ENCODE measurements at places on chromosomes 7 and 10.

DNA sequence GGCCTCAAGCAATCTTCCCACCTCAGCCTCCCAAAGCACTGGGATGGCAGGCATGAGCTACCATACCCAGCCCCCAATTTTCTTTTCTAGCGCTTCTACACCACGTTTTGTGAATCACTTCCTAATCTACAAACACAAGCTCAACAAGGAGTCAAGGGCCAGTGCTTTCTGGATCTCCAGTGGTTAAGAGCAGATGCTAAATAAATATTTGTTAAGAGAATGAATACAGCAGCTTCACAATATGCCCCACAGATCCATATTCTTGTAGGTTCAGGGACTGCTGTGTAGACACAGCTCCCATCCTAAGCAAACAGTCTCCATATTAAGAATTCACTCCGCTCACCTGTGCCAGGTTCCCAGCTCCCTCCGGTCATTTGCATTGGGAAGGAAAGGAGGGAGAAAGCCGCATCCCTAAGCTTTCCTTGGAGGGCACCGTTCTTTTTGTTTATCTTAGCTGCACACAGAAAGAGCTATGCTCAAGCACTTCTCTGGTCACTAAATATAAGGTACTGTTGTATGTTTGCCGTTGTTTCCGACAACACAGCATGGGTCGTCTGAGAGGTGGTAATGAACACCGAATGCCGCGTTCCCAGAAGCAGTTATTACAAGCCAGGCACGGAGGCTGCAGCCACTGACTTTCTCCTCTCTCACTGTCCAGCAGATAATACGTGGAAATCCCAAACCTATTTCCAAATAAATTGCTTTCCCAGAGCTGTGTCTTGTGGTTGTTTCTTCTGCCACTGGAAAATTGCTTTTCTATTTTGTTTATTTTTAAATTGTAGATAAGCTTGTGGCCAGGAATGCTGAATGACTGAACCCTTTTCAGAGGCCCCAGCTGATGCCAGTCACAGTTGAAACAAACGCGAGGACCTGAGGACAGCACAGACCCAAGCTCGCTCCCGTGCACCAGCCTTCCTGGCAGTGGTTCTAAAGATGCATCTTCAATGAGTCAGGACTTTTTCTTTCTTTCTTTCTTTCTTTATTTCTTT, 217.1 kb downstream of the PRPF18 start:
- DNase-seq: no peak

- DNase-seq: no peak
Observed at GRCh38 chr7:122595885-122596284, 103.0 kb downstream of the RNF133 start.

GRCh38 chr10:132162590-132163277, 24.0 kb upstream of the DPYSL4 start:
- DNase-seq: no peak

GRCh38 chr10:74419958-74420375, 268.9 kb downstream of the ADK start:
- peak; percentile 11 for DNase-seq

GRCh38 chr7:98569691-98570337, 47.3 kb upstream of the NPTX2 start:
- DNase-seq: no peak

DNA sequence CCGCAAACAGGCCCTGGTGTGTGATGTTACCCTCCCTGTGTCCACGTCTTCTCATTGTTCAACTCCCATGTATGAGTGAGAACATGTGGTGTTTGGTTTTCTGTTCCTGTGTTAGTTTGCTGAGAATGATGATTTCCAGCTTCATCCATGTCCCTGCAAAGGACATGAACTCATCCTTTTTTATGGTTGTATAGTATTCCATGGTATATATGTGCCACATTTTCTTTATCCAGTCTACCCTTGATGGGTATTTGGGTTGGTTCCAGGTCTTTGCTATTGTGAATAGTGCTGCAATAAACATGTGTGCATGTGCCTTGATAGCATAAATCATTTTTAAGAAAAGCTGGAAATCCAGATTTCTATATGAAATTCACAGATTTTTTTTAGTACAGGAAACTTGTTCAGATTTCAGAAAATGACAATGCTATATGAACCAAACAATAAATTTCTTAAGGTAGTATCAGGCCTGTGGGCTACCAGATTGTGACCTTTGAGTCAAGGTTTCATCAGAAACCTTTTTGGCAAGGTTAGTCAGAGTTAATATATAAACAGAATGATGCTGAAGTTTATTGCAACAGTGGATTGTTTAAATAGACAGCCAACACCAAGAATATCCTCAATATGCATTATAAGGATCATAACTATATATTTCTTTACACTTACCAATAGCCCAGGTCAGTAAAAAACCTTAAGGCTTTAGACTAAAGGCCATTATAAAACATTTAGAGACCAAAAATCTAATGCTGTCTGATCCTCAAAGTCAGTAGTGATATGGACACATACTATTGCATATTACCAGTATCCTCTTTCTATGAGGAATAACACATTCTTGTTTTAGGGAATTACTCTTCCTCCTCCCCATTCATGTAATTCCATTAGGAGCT, 68.7 kb upstream of the PAPSS2 start:
- DNase-seq: no peak

- peak; percentile 76 for DNase-seq
Observed at GRCh38 chr7:104943502-104944343, 70.3 kb upstream of the KMT2E start.

DNA sequence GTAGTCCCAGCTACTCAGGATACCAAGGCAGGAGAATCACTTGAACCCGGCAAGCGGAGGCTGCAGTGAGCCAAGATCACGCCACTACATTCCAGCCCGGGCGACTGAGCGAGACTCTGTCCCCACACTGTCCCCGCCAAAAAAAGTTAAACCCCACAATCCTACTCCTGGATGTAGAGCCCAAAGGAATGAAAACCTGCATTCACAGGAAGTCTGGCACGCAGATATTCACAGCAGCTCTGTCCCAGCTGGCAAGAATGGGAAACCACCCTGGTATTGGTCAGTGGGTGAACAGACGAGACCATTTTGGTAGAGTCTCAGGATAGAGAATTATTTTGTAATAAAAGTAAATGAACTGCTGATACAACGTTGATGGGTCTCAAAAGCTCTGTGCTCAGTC, 225.2 kb downstream of the MAD1L1 start:
- DNase-seq: no peak

DNA sequence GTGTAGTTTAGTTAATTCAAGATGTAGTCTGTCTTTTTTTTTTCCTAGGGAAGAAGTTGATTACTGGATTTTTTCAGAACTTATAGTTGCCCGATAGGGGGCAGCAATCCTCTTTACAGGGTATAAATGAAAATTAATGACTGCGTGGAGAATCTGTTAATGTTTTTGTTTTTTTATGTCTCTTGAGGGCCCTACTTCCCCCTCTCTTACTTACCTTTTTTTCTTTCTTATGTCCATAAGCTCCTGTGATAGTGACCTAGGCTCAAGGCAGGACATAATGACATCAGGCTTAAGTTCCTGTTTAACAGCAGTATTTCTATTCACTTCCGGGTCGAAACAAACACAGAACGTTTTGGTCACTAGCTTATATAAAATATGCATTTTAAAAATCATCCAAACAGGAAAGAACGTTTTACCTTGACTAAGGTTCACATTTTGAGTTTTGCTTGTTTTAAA, 18.8 kb downstream of the CDC123 start:
- peak; percentile 31 for DNase-seq

DNA sequence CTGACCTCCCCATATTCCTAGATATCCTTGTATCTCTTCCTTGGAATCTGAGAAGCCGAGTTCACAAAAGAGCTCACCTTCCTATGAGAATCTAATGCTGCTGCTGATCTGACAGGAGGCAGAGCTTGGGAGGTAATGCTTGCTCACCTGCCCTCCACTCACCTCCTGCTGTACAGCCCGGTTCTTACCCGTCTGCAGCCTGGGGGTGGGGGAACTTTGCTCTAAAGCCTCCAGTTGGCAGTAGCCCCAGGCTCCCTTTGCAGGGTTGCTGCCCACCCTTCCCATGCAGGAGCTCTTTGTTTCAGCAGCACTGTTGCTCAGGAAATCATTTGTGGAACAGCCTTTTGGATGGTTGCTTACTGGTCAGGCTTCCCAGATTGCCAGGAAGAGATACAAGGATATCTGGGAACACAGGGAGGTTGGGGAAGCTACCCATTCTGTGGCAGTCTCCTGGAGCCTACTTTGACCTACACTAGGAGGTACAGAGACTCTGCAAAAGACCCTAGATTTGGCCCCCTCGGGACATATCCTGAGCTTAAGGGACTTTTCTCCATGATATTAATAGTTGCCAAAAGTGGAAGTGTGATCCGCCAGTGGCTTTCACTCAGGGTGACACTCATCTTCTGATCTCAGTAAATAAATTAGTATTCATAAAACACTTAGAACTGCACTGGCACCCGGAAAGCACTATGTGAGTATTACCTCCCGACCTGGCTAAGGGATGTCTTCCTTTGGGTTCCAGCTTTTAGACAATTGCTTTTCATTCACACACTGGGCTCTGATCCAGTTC, 363.7 kb upstream of the PODXL start:
- no peak for DNase-seq

- peak; percentile 73 for DNase-seq
Observed at GRCh38 chr7:30931161-30931928, 19.7 kb downstream of the AQP1 start.

DNA sequence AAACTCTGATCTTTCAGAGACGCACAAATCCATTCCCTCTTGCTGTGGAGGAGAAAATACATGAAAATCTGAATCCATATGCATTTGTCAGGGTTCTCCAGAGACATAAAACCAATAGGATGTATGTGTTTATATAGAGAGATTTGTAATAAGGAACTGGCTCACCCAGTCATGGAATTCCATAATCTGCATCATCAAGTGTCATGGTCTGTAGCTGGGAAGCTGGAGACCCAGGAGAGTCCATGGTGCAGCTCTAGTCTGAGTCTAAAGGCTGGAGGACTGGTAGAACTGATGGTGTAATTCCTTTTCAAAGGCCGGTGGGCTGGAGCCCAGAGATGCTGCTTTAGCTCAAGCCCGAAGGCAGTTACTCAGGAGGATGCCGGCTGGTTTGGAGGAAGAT, 134.0 kb downstream of the TCF7L2 start:
- DNase-seq: no peak

GRCh38 chr10:62451611-62451975, 77.4 kb downstream of the ZNF365 start:
- no peak for DNase-seq

GRCh38 chr10:5442065-5442989, 30.0 kb downstream of the NET1 start:
- DNase-seq: peak; percentile 59

- DNase-seq: no peak
Observed at GRCh38 chr7:120404042-120404441, 131.1 kb downstream of the KCND2 start.

- no peak for DNase-seq
Observed at GRCh38 chr10:101120884-101121653, 10.0 kb upstream of the TLX1 start.

DNA sequence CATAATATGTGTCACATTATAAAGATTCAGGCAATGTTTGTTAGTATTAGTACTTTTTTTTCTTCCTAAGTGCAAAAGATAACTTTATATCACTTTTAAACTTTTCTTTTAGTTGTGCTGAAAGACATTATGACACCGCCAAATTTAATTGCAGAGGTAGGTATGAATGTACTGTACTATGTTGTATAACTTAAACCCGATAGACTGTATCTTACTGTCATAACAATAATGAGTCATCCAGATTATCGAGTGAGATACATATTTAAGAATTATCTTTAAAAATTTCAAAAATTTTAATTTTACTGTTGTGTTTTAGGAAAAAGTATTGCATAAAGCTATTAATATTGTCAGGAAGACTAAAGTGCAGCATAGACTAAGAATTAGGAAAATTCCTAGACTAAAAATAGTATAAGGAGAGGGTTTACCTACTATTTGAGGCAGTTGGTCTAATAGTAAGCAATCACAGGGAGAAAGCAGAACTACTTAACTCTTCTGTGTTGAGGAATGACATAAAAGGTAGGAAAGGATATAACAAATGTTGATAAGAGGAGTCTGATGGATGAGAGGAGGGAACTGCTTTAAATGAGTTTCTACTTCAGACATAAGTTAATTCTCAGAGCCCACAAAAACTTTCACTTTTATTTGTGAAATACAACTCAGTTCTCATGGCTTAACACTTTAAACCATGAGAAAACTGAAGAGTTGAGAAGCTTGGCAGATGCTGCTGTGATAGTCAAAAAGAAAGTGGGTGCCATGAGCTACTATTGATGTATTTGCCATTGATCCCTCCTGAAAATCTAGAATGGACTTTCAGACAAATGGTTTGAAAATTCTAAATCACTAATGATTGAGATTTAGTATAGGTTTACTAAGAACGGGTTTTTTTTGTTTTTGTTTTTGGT, 67.8 kb downstream of the PTEN start:
- no peak for DNase-seq

DNA sequence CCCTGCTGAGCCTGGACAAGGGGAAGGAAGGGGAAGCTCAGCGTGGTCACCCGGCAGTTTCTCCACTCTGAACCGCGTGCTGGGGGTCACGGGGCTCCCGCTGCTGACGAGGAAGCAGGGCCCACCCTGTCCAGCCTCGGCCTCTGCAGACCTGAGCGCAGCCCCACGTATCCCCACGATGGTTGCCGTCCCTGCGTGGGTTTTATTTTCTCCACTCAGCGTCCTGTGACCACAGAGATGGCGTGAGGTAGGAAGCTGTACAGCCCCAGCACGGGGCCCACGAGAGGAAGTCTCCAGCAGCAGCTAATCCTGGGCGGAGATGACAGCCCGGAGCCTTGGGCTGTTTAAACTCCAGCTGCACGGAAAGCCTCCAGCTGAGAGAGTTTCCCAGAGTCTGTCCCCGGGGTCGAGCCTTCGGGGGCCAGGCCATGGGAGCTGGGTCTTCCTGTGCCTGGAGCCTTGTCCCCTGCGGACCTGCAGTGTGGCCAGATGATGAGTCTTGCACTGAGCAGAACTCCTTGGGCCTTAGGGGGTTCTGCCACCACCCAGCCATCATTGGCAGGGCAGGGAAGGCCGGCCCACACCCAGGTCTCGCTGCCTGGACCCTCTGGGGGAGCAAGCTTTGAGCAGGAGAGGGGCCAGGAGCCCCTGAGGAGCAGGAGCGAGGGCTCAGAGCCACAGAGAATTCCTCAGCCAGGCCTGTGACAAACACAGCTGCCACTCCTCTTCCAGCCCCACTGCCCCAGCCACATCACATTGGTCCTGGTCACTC, 72.8 kb upstream of the FAM20C start:
- peak; percentile 88 for DNase-seq

DNA sequence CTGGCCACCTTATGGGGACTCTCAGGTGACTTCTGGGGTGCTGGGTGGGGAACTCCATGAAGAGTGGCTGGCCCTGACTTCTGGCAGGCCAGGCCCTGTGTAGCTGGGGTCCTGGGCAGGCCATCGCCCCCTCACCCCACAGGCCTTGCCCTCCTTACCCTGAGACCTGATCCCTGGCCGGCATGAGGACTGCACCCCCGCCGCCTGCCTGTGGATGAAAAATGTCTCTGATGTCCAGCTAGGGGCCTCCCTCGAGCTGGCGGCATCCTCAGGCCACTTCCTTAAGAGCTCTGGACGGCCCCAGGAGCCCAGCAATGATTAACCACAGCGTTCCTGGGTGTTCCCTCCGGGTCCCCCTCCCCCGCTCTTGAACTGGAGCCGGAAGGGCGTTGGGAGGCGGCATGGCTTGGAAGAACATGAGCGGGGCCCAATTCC, 31.8 kb upstream of the SHH start:
- peak; percentile 1 for DNase-seq
